ENCODE measurements at places on chromosomes 12 and 14. TPM values are rescaled to one million over a fixed set of nuclear protein-coding genes. Genes with fewer than 3 reads are reported as not detected.
A peak's percentile ranks its signal among the peaks of the same experiment; 100 is the strongest.

Gene OR6C2
- not detected for total RNA-seq

Gene HSPB8
- 5.4 TPM for total RNA-seq

Gene SLC38A6
- 4.2 TPM for total RNA-seq

Gene NT5DC3
- total RNA-seq, result 6.4 TPM

Gene GPR137C
- total RNA-seq, result 0.13 TPM

Gene TMEM229B
- total RNA-seq, result 2.2 TPM

Gene CMKLR1
- total RNA-seq, result 7.4 TPM

Gene DPF3
- 1.3 TPM for total RNA-seq

Gene TAC3
- total RNA-seq, result not detected

Gene HVCN1
- total RNA-seq, result 0.95 TPM

Gene ALDH2
- 43.9 TPM for total RNA-seq

GRCh38 chr14:99325016-99325415, 53.0 kb upstream of the BCL11B start:
- no peak overlapping the region for H3K4me3 ChIP-seq
- no peak for DNase-seq
- no peak overlapping the region for H3K27ac ChIP-seq

- no peak overlapping the region for H3K4me3 ChIP-seq
- no peaks in the 10 kb centered on the region for H3K4me1 ChIP-seq
- no peaks in the 10 kb centered on the region for H3K27me3 ChIP-seq
- no peak overlapping the region for H3K27ac ChIP-seq
- H3K36me3 ChIP-seq, result no peaks in the 10 kb centered on the region
Measured at GRCh38 chr12:29650371-29650770, 133.4 kb downstream of the TMTC1 start.

GRCh38 chr14:50222055-50222613, 9.2 kb downstream of the SOS2 start:
- no peak overlapping the region for H3K4me3 ChIP-seq
- H3K27me3 ChIP-seq, result no peaks in the 10 kb centered on the region
- H3K36me3 ChIP-seq, result no peaks in the 10 kb centered on the region
- no peak overlapping the region for H3K27ac ChIP-seq
- peaks cover 21% of the 10 kb centered on the region for H3K4me1 ChIP-seq

DNA sequence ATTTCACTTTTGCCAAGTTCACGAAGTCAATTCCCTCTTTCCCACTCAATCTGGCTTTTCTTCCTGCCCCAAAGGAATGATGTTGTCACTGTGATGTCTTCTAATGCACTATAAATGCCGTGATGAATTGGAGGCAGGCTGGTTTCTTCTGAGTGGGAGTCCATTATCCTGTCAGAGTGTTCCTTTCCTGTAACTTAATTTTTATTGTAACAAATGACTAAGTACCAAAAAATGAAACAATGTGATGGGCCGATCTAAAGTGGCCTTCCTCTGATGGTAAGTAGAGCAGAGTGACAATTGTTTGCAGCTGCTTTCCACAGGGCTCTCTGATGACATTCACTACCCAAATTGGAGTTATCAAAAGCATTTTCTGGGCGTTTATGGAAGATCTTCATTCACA, 22.2 kb downstream of the TMEM30B start:
- no peak overlapping the region for H3K27ac ChIP-seq
- H3K27me3 ChIP-seq, result no peaks in the 10 kb centered on the region
- no peak for DNase-seq
- H3K4me3 ChIP-seq, result no peak overlapping the region
- H3K36me3 ChIP-seq, result no peaks in the 10 kb centered on the region

GRCh38 chr12:125228519-125229260, 163.5 kb downstream of the AACS start:
- no peaks in the 10 kb centered on the region for H3K4me1 ChIP-seq
- H3K4me3 ChIP-seq, result no peak overlapping the region
- H3K27me3 ChIP-seq, result peaks cover 4% of the 10 kb centered on the region
- H3K27ac ChIP-seq, result no peak overlapping the region
- no peaks in the 10 kb centered on the region for H3K36me3 ChIP-seq

- H3K36me3 ChIP-seq, result no peaks in the 10 kb centered on the region
- no peak overlapping the region for H3K27ac ChIP-seq
- no peak overlapping the region for H3K4me3 ChIP-seq
- H3K27me3 ChIP-seq, result no peaks in the 10 kb centered on the region
- DNase-seq, result no peak
- no peaks in the 10 kb centered on the region for H3K4me1 ChIP-seq
Measured at GRCh38 chr12:5916785-5917290, 28.2 kb downstream of the ANO2 start.

- H3K4me3 ChIP-seq, result no peak overlapping the region
- H3K27ac ChIP-seq, result no peak overlapping the region
- no peak for DNase-seq
- H3K27me3 ChIP-seq, result no peaks in the 10 kb centered on the region
- H3K36me3 ChIP-seq, result no peaks in the 10 kb centered on the region
Measured at GRCh38 chr12:28704477-28705169, 444.5 kb upstream of the FAR2 start.

GRCh38 chr12:18703321-18703720, 34.5 kb downstream of the PLCZ1 start:
- no peak overlapping the region for H3K27ac ChIP-seq
- no peaks in the 10 kb centered on the region for H3K27me3 ChIP-seq
- DNase-seq, result no peak
- no peaks in the 10 kb centered on the region for H3K4me1 ChIP-seq

DNA sequence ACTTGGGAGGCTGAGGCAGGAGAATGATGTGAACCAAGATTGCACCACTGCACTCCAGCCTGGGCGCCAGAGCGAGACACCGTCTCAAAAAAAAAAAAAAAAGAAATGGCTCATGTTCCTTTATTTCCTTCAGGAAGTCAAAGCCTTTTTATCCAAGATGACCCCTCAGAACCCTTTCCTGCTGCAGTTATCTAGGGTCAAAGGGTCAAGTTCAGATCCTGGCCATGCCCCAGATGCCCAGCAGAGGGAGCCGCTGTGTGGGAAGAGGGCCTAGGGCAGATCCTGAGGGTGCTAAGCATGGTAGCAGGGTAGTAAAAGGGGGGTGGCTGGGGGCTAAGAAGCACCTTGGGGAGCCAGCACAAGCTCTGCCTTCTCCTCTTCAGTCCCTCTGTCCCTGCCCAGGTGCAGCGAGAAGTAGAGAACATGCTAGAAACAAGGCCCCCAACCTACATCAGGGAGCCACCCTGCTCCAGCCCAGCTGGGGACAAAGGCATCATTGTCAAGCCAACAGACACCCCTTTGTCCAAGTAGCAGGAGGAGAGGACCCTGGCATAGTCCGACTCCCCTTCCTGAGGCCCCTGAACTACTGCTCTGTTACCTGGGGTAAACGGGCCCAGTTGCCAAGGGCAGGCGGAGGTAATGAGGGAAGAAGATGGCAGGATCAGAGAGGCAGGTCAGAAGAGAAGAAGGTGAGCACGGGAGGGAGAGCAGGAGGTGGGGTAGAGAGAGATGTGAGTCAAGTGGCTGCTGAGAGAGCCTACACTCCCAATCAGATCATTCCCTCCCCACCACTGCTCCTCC, 6.5 kb downstream of the NFE2 start:
- peak; percentile 84 for DNase-seq
- no peaks in the 10 kb centered on the region for H3K27me3 ChIP-seq
- H3K36me3 ChIP-seq, result no peaks in the 10 kb centered on the region
- H3K4me3 ChIP-seq, result no peak overlapping the region

- no peak for DNase-seq
- no peaks in the 10 kb centered on the region for H3K36me3 ChIP-seq
- H3K4me1 ChIP-seq, result peaks cover 8% of the 10 kb centered on the region
- H3K27ac ChIP-seq, result no peak overlapping the region
- H3K4me3 ChIP-seq, result no peak overlapping the region
Measured at GRCh38 chr12:67758521-67758920, 110.0 kb downstream of the DYRK2 start.

DNA sequence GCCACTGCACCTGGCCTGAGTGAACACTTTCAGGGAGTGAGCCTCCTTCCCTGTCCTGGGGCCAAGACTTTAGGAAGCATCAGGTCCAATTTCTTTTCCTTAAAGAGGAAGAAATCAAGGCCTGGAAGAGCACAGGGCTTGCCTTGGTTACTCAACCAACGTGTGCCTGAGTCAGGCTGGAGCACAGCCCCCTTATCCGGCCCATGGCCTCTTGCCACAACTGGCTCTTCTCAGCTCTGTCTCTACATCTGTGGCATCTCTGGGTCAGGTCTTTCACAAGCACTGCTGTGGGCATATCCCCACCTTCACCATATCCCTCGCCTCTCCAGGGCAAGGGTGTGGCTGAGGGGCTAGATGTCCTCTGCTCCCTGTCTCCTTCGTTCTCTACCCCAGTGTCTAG, 6.8 kb downstream of the MYH6 start:
- H3K36me3 ChIP-seq, result no peaks in the 10 kb centered on the region
- DNase-seq, result no peak
- no peaks in the 10 kb centered on the region for H3K27me3 ChIP-seq
- H3K4me3 ChIP-seq, result no peak overlapping the region

GRCh38 chr12:113880988-113881962, 84.8 kb downstream of the RBM19 start:
- DNase-seq, result no peak
- no peaks in the 10 kb centered on the region for H3K36me3 ChIP-seq
- no peaks in the 10 kb centered on the region for H3K4me1 ChIP-seq
- no peak overlapping the region for H3K27ac ChIP-seq
- H3K4me3 ChIP-seq, result no peak overlapping the region

Data from pancreas (tissue), 10 donors.